ENCODE measurements at places on chromosomes 6 and 20. TPM values are rescaled to one million over a fixed set of nuclear protein-coding genes. Genes with fewer than 3 reads are reported as not detected.

Gene LHFPL5
- not detected for polyA plus RNA-seq

Gene HLA-DQA1
- 191 TPM for polyA plus RNA-seq

Gene E2F1
- 1.1 TPM for polyA plus RNA-seq

Gene BPIFB1
- not detected for polyA plus RNA-seq

Gene SNAI1
- polyA plus RNA-seq = 2.4 TPM

Gene CST2
- polyA plus RNA-seq = not detected

Gene SLC22A3
- not detected for polyA plus RNA-seq

Gene HLA-DQA2
- polyA plus RNA-seq = 53.5 TPM

Gene MACROD2
- polyA plus RNA-seq = not detected

Gene FILIP1
- polyA plus RNA-seq = not detected

Gene ARFGEF3
- polyA plus RNA-seq = not detected

Gene LY6G6C
- polyA plus RNA-seq = 0.23 TPM

Gene HAO1
- not detected for polyA plus RNA-seq

Gene BNIP5
- polyA plus RNA-seq = not detected

Gene OPRL1
- 8.8 TPM for polyA plus RNA-seq

Gene DEFB124
- polyA plus RNA-seq = not detected

Gene HLA-DPA1
- polyA plus RNA-seq = 796 TPM

Gene C6orf141
- not detected for polyA plus RNA-seq

Gene ZNF451
- 7.9 TPM for polyA plus RNA-seq

Gene BCLAF1
- 9.9 TPM for polyA plus RNA-seq

Gene NUS1
- polyA plus RNA-seq = 15.6 TPM

Gene CST3
- 3,222 TPM for polyA plus RNA-seq

Gene NOL4L
- polyA plus RNA-seq = 2.8 TPM

Gene OR2J3
- not detected for polyA plus RNA-seq

Gene FLRT3
- polyA plus RNA-seq = not detected

Gene ZNF322
- 1.3 TPM for polyA plus RNA-seq

Gene GPSM3
- polyA plus RNA-seq = 393 TPM

Gene PRR18
- not detected for polyA plus RNA-seq
